GM03348 (cell line): ENCODE measurements at places on chromosomes 7 and 10.

- DNase-seq = peak; percentile 43
These were observed 241.3 kb downstream of the ANK3 start for GRCh38 chr10:60148266-60148840.

DNA sequence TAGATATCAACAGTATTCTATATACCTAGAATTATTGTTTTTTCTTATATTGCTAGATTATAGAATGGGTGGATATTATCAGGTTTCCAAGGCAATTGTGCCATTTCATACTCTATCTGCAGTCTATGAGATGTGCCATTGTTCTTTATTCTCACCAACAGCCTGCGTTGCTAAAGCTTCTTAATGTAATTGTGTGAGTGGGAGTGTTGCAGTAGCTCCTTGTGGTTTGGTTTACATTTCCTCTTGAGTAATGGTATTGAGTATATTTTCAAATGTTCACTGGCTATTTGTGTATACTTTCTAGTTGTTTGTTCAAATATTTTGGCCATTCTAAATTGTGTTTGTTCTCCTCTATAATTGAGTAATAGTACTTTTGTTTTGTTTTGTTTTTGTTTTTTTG, 199.2 kb downstream of the TFEC start:
- no peak for DNase-seq

- peak; percentile 23 for DNase-seq
These were observed 1.3 kb downstream of the UBE2H start for GRCh38 chr7:129951226-129952085.

DNA sequence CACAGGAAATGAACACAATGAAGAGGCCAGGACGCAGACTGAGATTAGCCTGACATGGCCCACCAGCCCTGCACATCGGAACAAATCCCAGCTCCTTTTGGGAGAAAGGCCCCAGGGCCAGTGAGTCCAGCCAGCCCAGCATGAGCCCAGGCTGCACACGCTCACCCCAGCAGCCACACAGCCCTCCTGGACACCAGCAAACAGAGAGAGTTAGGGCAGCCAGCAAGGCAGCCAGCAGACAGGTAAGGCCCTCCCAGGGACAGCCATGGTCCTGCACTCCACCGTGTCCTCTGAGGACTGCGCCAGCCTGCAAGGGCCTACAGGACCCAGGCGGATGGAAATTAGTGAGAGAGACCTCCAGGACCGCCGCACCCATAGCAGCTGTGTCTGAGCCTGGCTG, 8.1 kb upstream of the GRID1 start:
- DNase-seq = no peak

- DNase-seq = no peak
These were observed 249.6 kb downstream of the ELFN1 start for GRCh38 chr7:1919539-1920265.

GRCh38 chr10:109773288-109774120, 149.8 kb downstream of the XPNPEP1 start:
- peak; percentile 60 for DNase-seq

DNA sequence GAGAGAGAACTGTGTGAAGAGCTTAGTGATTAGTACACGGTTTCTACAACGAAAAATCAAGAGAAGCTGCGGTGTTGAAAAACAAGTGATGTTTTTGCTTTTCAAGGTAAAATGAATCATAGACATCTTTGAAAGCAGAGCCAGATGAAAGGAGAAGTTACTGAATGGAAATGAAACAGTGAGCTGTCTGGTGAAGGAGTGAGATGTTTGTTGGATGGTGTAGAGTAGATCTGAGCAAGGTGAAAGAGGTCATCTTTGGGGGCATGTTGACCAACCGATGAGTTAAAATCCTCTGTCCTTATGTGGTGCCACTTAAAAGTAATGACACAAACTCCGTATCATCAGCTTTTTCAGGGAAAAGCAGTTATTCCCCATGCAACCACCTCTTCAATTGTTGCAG, 177.4 kb downstream of the CDCA7L start:
- no peak for DNase-seq

DNA sequence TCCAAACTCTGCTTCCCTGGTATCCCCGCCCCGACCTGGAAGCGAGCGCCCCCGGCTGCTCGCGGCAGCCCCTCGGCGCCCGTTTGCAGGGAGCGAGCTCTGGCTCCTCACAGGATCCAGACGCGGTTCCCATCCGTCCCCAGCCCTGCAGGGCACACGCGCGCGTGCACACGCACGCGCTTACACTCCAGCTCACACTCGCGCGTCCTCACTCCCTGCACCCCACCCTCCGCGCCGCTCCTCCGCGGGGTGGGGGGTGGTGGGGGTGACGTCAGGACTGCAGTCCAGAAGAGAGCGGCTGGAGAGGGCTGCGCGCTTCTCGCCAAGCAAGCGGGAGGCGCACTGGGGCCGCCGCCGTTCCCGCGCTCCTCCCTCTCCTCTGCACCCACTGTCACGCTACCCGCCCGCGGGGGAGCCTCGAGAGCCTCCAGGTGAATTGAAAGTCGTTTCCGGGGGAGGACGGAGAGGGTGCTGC, 255.6 kb downstream of the OTUD1 start:
- DNase-seq = peak; percentile 4

GRCh38 chr10:62666275-62666674, 138.2 kb upstream of the ADO start:
- DNase-seq = no peak

- DNase-seq = no peak
These were observed 27.2 kb downstream of the ANKRD16 start for GRCh38 chr10:5862360-5862961.

- no peak for DNase-seq
These were observed 7.5 kb downstream of the MRPL43 start for GRCh38 chr10:100979791-100980272.

DNA sequence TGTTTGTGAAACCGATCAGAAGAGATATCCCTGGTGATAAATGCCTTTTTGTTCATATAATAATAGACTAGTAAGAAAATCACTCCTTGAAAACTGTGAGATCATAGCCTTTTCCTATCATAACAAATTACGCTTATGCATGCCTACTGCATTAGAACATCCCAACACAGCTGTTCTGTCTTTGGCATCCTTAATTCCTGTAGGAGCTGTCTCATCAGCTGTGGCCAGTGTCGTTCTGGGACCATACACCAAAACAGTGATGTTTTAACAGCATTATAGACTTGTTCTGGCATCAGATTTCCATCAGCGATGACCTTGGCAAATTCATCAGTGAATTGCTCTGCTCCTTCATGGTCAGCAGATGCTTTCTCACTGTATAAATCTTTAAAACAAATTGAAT, 423.6 kb upstream of the LRGUK start:
- DNase-seq = peak; percentile 67

GRCh38 chr10:123097039-123097438, 38.7 kb upstream of the HMX3 start:
- no peak for DNase-seq

DNA sequence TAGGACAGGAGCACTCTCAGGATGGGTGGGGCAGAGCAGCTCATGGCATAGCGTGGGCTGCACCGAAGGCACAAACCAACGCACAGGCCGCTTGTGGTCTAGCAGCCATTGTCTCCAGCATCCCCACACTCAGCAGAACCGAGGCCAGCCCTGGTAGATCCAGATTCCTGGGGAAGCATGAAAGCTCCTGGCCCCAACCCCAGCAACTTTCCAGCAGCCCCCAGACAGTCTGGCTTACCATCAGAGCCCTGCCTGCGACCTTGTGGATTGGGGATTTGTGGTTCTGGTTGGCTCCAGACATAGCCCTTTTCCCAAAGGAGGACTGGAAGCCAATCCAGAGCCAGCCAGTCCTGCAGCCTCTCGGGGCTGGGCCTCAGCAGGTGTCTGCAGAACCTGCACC, 33.8 kb upstream of the MGMT start:
- no peak for DNase-seq

DNA sequence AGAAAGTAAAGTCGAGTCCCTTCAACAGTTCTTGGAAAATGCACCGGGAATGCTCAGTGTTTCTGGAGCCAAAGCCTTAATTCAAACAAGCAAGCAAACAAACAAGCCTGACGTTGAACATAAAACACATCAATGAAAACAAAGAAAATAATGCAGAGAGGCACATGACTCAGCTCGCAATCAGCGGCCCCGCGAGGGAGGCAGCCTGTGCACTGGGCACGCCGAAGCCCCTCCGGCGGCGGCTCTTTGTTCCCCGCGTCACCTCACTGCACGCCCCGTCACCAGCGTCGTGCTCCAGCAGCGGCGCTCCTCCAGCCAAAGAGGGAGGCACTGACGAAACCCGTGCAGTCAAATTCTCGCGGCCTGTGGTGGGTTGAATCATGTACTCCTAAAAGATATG, 151.5 kb downstream of the DNAJB6 start:
- no peak for DNase-seq

- no peak for DNase-seq
These were observed 120.9 kb upstream of the KAT6B start for GRCh38 chr10:74705358-74705980.

DNA sequence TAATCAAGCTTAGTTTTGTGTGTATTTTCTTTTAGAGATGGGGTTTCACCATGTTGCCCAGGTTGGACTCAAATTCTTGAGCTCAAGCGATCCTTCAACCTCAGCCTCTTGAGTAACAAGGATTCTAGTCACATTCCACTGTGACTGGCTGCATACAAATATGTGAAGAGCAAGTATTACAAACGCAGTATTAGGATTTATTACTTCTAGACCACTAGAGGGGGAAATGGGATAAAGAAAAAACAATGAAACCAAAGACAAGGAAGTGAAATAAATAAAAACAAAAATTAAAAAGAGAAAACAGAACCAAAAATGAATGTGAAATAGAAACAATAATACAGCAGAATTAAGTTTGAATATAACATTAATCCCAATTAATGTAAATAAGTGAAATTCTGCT, 308.7 kb downstream of the ANKRD30A start:
- DNase-seq = no peak

GRCh38 chr7:67984326-67984725, 987.7 kb downstream of the TYW1 start:
- no peak for DNase-seq

- no peak for DNase-seq
These were observed 374.7 kb upstream of the NRP1 start for GRCh38 chr10:33709008-33709753.

GRCh38 chr7:80235334-80235733, 100.7 kb downstream of the GNAI1 start:
- DNase-seq = no peak

DNA sequence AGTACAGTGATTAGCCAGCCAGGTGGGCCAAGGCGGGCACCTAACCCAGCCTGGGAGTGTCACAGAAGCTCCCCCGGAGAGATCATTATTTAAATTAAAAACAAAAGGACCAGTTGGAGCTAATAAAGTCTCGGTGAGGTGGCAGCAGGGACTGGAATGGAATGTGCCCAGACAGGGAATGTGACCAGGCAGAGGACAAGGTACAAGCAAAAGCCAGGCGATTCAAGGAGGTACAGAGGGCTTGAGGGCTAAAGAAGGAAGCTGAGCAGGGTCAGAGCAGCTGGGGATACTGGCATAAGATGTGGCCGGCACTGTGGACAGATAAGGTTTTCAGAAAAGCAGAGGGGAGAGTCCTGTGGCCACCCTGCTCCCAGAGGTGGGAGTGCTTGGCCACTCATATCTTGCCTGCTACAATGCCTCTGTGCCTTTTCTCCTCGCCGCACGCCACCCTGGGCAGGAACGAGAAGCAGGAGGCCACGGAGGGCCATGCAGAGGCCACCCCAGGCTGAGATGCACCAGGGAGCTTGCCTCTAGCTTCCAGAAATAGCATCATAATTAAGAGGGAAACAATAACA, 13.2 kb downstream of the TMEM273 start:
- DNase-seq = no peak

DNA sequence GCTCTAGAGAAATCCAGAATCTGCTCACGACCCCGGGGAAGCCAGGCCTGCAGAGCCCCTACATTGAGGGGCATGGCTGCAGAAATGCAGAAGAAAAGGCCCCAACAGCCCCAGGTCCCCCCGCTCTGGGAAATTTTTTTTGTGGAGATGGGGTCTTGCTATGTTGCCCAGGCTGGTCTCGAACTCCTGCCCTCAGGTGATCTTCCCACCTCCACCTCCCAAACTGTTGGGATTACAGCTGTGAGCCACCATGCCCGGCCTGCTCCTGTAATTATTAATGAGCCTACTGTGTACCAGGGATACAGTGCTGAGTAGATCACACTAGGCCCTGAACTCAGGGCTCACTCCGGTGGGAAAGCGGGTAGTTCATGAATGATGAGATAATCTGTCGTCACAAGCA, 29.9 kb downstream of the TNRC18 start:
- no peak for DNase-seq

DNA sequence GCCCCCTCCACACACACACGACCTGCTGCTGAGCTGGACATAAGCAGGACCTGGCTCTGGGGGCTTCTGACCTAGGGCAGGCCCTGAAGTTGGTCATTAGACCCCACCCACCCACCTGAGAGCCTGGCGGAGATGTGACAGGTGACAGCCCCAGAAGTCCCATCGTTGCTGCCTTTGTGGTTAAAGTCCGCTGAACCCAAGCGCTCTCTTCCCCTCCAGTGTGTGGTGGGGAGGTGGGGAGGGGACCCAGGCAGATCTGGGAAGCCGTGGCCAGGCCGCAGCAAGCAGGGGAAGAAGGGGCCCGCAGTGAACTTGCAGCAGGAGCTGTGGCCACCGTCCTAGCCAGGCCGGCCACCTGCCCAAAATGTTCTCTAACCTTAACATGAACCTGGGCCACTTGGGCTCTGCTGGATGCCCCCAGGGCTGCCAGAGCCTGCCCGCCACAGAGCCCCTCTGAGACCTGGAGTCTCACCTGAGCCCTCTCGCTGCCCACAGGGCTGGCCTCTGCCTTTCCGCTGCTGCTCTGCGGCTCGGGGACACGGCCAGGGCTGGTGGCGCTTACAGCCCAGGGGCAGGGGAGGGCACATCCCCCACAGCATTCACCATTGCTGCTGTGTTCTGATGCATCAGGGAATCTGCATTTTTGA, 65.1 kb downstream of the LHPP start:
- no peak for DNase-seq

GRCh38 chr7:5477723-5478531, 54.3 kb upstream of the TNRC18 start:
- peak; percentile 50 for DNase-seq

DNA sequence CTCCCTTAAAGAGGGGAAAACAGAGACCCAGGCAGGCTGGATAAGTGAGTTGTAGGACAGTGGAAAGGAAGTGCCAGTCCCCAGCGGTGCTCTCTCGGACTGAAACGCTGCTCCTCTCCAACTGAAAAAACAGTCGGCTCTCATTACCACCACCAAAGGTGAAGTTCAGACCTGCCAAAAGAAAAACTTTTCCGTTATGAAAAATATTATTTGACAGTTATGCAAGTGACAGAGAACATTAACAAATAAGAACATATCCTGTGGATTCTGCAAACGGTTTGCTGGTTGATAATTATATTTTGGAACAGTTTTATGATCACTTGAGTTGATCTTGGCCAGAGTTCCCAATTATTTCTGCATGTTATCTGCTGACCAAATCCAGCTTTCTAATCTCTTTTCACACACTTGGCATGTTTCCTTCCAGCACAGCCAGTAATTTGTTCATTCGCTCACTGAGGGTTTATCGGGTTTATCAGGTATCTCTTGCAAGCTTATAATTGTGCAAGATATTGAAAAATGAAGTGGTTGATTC, 82.6 kb downstream of the PTPRE start:
- DNase-seq = no peak

- DNase-seq = no peak
These were observed 23.0 kb downstream of the GSDME start for GRCh38 chr7:24734306-24734705.

- DNase-seq = no peak
These were observed 204.3 kb downstream of the TWIST1 start for GRCh38 chr7:18913106-18913505.

GRCh38 chr7:47852330-47853245, 95.7 kb downstream of the PKD1L1 start:
- DNase-seq = peak; percentile 30

GRCh38 chr7:132800522-132800921, 224.3 kb upstream of the PLXNA4 start:
- no peak for DNase-seq
